ENCODE measurements at places on chromosomes 7 and 10.

DNA sequence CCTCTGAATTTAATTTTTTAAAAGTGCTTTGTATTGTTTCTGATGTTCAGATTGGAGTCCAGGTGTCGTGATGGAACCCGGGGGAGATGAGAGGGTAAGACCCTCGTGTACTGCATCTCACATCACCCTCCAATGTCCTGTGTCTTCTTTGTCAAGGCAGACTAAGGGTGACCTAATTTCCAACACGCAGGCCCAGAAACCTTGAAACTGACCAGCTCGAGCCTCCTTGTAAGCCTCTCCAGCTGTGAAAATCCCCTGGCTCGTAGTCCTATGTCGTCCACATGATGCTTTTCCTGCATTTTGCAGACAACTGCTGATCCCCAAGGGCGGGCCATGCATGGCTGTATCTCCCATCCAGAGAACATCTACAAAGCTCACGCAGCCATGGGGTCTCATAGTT lies 220.2 kb downstream of the ARHGAP12 start:
- no peak for DNase-seq

DNA sequence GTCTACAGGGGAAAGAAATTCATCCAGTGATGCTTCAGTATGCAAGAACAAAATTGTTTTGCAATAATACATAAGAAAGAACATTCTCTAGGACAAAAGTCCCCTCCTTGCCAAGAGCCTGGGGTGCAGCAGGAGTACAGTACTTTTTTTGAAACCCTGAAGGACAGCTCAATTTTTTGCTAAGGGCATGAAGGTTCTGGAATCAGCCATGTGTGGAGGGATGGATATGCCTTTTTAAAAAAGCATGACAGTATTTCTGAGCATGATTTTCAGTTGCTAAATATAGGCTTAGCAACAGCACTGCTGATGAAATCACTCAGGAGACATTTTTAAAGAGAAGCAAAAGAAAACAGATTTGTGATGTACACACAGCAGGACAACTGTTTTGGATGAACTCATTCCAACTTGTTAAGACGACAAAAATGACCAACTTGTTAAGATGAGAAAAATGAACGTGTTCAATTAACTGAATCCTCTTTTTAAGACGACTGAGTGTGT lies 39.3 kb downstream of the HBP1 start:
- no peak for DNase-seq

DNA sequence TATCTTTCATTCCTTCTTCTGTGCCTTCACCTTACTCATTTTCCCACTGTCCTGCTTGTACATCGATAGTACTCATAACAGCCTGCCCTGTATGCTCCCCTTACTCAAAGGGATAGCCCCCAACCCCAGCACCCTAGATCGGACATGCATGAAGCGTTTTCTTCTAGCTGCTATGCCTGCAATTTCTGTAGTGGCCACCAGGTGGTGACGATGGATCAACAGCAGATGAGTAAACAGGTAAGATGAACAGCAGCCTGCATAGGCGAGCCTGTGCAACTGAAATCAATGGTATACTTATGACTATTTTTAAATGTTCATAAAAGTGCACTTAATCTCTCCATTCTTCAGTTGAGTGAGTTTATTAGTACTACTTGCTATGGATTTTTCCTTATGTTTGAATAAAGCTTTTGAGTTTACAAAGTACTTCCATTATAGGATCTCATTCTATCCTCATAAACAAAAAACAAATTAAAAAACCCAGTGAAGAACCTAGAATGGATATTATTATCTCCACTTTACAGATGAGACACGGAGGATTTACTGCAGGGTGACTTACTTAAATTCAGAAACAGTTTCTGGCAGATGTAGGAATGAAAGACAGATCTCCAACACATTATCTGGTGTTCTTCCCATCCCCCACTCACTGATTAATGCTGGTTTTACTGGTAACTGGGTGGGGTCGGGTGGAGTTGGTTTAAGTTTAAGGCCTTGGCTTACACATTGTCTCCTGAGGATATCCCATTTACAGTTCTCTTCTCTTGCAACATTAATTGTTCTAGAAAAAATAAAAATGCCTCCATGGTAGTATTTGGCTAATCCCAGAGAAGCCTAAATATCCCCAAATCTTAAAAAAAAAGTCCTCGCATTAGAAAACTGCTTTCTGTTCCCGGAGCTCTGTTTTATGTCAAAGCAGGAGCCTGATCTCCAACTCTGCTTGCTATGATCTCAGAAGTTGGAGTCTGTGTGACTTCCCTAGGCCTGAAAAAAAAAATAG lies 222.1 kb downstream of the GLI3 start:
- no peak for DNase-seq

GRCh38 chr7:13742811-13743210 lies 246.7 kb downstream of the ETV1 start:
- no peak for DNase-seq

Measured in stimulated activated CD8-positive, alpha-beta memory T cell treated with anti-CD3 and anti-CD28 coated beads, Interleukin-12 subunit alpha, Interleukin-12 subunit beta, amount 100 ng/mL, for 4 hours (primary cell).